ENCODE measurements at places on chromosomes 16 and 17. TPM values are rescaled to one million over a fixed set of nuclear protein-coding genes. Genes with fewer than 3 reads are reported as not detected.

TEKT1 gene
- total RNA-seq: not detected

SLC5A10 gene
- not detected for total RNA-seq

LDHD gene
- total RNA-seq: 10.7 TPM

MTSS2 gene
- total RNA-seq: 81.3 TPM

TVP23A gene
- total RNA-seq: 0.69 TPM

WNT3 gene
- 3.3 TPM for total RNA-seq

GP2 gene
- total RNA-seq: not detected

TMEM92 gene
- 11.3 TPM for total RNA-seq

PARN gene
- 31.2 TPM for total RNA-seq

ZFP3 gene
- 6.7 TPM for total RNA-seq

TAF15 gene
- 142 TPM for total RNA-seq

FLII gene
- 295 TPM for total RNA-seq

CACNA1H gene
- 10.9 TPM for total RNA-seq

RND2 gene
- 0.78 TPM for total RNA-seq

TTLL6 gene
- total RNA-seq: 0.20 TPM

Data from upper lobe of right lung (tissue), 1 donor.